ENCODE measurements at places on chromosomes 5 and 9.

- DNase-seq, result no peak
Measured at GRCh38 chr9:18189871-18190670, 283.9 kb upstream of the ADAMTSL1 start.

DNA sequence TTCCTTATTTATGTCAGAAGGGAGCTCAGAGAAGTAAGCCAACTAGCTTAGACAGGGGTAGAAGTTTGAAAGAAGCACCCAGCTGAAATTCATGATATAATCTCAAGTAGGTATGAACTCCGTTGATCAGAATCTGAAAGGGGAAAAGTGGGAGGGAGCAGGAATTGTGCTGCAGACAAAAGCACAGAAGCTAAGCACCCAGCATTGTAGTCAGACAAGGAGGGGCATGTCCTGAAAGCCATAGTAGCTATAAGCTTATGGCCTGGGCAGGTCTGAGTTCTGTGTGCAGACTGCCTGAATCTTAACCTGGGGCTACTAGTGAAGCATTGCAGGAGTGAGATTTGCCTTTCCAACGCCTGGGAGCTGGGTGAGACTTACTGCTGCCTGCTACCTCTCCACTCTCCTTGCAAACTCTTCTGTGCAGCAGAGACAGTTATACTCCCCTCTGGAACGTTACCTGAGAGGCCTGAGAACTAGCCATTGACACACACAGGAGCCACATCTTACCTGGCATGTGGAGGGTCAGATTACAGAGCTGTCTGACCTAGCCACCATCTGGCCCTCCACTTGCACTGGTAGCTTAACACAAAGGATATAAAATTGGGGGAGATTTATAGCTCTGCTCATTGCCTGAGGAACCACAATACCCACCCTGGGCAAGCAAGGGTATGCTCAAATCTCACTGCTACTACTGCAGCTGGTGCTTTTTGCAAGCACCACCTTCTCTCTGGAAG, 9.8 kb upstream of the CYLC2 start:
- DNase-seq, result no peak

- DNase-seq, result no peak
Measured at GRCh38 chr5:137320056-137321045, 178.8 kb downstream of the SPOCK1 start.

GRCh38 chr9:120267929-120268328, 312.0 kb downstream of the CDK5RAP2 start:
- DNase-seq, result no peak

GRCh38 chr5:142981886-142982820, 212.0 kb downstream of the ARHGAP26 start:
- DNase-seq, result no peak

DNA sequence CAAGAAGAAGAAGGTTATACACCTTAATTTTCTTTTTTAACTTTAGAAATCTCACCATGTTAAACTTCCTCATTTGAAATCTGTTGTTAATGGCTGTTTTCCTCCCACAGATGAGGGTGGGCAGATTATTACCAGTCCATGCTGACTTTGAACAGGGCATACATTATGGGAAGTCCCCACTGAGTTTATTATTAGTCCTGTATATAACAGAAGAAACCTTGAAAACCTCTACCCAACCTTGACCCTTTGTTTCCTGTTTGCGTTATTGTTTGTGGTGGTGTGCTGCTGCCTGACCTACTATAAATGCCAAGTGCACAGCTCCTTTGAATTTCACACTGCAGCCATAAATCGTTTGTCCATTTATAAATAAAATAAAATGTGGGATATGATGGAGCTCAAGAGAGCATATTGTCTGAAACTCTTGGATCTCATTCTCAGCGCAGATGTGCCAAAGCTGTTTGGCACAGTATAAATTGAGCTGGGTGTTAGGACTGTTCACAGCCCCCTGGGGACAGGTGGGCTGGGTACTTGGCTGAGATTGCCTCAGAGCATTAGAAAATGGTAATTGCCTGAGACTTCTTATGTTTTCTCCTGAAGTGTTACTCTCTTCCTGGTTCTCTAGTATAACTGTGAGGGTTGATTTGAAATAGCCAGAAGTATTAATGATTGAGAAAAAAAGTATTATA, 139.6 kb downstream of the SPATA31D1 start:
- DNase-seq, result no peak

DNA sequence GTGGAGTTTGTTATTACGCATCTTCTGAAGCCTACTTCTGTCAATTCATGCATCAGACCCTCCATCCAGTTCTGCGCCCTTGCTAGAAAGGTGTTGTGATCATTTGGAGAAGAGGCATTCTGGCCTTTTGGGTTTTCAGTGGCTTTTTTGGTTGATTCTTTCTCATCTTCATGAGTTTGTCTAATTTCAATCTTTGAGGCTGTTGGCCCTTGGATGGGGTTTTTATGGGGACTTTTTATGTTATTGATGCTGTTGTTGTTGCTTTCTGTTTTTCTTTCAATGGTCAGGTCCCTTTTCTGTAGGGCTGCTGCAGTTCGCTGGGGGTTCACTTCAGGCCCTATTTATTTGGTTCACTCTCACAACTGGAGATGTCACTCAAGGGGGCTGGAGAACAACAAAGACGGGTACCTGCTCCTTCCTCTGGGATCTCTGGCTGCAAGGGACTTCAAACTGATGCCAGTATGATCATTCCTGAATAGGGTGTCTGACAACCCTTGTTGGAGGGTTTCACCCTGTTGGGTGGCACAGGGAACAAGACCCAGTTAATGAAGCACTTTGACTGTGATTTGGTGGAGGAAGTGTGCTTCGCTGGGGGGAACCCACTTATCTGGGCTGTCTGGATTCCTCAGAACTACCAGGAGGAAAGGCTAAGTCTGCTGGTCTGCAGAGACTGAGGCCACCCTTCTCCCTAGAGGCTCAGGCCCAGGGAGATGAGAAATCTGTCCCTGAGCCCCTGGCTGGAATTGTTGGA, 226.7 kb upstream of the PTGER4 start:
- no peak for DNase-seq

DNA sequence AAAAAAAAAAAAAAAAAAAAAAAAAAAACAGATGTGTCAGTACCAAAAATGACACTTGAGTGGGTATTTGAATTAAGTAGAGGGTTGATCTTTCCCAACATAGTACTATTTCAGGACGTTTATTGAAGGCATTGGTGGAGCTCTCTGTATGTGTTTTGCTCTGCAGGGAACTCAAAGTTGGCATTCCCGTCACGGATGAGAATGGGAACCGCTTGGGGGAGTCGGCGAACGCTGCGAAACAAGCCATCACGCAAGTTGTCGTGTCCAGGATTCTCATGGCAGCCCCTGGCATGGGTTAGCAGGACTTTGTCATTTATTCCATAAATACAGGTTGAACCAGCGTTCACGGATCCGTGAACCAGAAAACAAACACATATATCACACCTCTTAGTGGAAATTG, 34.9 kb downstream of the SFXN1 start:
- no peak for DNase-seq

DNA sequence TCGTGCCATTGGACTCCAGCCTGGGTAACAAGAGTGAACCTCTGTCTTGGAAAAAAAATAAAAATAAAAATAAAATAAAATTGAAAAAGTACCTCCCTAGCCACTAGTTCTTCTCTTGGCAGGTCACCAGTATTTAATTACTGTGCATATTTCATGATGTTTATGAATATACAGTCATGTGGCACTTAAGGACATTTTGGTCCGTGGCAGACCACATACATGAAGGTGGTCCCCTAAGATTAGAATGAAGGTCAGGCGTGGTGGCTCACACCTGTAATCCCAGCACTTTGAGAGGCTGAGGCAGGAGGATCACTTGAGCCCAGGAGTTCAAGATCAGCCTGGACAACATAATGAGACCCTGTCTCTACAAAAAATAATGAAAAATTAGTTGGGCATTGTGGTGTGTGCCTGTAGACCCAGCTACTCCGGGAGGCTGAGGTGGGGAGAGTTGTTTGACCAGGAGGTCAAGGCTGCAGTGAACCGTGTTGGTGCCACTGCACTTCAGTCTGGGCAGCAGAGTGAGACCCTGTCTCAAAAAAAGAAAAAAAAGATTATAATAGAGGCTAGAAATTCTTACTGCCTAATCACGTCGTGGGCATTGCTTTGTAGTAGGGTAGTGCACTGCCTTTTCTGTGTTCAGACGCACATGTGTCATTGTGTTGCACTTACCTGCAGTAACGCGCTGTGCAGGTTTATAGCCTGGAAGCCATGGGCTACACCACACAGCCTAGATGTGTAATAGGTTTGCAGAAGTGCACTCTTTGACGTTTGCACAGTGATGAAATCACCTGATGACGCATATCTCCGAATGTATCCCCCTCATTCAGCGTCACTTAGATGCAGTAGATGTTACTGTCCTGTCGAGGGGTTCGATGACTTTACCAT, 12.8 kb downstream of the EHMT1 start:
- DNase-seq, result no peak

DNA sequence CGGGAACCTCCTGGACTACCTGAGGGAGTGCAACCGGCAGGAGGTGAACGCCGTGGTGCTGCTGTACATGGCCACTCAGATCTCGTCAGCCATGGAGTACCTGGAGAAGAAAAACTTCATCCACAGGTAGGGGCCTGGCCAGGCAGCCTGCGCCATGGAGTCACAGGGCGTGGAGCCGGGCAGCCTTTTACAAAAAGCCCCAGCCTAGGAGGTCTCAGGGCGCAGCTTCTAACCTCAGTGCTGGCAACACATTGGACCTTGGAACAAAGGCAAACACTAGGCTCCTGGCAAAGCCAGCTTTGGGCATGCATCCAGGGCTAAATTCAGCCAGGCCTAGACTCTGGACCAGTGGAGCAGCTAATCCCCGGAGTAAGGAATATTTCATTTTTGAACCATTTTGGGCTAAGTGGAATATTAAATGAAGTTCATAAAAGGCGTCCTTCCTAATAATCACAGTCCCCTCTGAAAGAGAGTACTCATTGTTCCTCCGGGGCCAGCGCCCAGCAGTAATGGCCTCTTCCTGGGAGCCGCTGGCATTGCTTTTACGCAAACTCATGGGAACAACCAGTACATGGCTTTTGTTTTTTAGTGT, 23.6 kb downstream of the QRFP start:
- DNase-seq, result no peak

DNA sequence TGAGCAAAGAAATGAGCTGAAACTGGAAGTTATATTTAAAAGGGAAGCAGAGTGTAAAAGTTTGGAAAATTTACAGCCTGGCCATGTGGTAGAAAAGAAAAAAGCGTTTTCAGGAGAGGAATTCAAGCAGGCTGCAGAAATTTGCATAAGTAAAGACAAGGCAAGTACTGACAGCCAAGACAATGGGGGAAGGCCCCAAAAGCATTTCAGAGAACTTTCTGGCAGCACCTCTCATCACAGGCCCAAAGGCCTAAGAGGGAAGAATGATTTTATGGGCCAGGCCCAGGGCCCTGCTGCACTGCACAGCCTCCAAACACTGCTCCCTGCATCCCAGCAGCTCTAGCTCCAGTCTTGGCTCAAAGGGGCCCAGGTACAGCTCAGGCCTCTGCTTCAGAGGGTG, 169.7 kb downstream of the GLIS3 start:
- no peak for DNase-seq

DNA sequence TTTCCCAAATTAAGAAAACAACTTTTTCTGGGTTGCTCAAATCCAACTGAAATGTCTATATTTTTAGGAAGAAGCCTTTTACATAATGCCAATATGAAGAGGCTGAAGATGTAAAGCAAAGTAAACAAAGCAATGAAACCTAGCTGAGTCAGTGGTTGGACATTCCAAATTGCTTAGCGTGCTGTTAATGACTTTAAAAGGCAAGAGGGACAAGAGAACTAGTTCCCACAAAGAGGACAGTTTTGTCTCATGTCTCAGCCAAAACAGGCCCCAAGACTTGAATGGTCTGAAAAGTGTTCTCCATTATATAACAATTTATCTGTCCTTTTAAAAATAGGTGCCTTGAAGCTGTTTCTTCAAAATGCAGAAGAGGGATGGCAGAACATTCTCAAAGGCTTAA, 407.0 kb downstream of the ENC1 start:
- no peak for DNase-seq

- DNase-seq, result no peak
Measured at GRCh38 chr9:75461183-75461582, 372.9 kb downstream of the OSTF1 start.

GRCh38 chr5:172288465-172288864, 4.9 kb upstream of the UBTD2 start:
- no peak for DNase-seq

DNA sequence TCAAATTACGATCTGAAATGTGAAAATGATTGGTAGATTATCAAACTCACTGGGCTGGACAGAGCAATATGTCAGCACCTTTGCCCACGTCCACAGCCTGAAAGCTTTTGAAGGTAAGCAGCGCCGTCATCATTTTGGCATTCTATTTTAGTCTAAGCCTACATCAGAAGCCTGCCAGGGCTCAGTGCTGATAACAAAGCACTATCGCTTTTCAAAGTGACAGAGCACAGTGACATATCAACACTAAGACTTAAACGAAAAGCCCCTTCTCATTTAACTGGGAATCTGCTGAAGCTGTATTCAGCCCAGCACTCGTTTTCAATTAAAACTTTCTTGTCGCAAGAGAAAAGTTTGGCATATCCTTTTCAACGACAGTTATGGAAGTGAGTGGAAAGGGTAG, 1076.3 kb downstream of the PTPRD start:
- no peak for DNase-seq

DNA sequence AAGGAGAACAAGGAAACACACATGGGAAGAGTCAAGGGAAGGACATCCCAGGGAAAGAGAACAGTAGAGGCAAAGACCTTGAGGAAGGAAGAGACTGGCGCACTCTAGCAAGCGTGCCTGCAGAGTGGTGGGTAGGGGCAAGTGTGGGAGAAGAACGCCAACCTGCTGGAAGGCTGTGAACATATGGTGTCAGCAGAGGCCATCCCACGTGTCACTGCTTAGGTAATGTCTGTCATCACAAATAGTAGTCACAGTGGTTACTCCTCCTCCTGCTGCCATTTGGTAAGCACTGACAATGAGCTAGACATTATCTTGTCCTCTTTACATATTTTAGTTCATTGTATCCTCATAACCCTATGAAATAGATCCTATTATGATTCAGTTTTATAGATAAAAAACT, 206.4 kb upstream of the TRIM32 start:
- no peak for DNase-seq

GRCh38 chr9:135750786-135751185, 48.8 kb downstream of the KCNT1 start:
- DNase-seq, result no peak

GRCh38 chr9:98479967-98480847, 224.8 kb upstream of the TBC1D2 start:
- DNase-seq, result no peak

GRCh38 chr5:54311176-54311677, 854 bp upstream of the ARL15 start:
- DNase-seq, result no peak

- DNase-seq, result no peak
Measured at GRCh38 chr5:76040806-76041205, 42.4 kb upstream of the SV2C start.

DNA sequence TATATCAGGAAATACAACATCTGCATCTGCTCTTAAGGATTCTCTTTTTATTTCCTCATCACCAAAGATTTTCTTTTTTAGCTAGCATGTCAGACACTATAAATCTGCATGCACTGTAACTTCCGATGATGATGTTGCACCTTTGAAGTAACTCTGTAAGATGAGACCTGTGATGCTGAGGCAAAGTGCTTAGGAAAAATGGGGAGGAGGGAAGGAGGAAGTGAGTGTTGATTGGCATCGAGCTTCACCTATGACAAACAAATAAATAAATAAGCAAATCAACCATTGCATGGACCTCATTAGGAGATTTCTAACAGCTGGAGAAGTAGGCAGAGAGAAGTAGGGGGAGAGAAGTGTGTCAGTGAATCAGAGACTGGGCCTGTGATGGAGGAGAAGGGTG, 52.6 kb downstream of the ENC1 start:
- DNase-seq, result no peak

GRCh38 chr5:38414348-38414747, 142.1 kb downstream of the LIFR start:
- DNase-seq, result no peak

- no peak for DNase-seq
Measured at GRCh38 chr9:10250219-10250618, 362.6 kb downstream of the PTPRD start.
